ENCODE measurements at places on chromosomes 4 and X. TPM values are rescaled to one million over a fixed set of nuclear protein-coding genes. Genes with fewer than 3 reads are reported as not detected.

DNA sequence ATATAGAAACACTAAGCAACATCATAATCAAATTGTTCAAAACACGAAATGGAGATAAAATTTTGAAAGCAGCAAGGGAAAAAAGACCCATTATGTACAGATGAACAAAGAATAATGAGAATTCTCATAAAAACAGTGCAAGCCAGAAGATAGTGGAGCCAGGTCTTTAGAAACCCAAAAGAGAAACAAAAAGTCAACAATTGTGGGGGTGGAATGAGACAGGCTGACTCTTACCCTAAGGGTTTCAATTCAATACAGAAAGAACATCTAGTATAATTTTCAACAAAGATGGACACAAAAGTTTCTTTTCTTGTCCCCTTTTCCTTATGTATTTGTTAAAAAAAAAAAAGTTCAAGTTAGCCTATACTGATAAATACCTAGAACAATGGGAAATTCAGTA lies 34.0 kb upstream of the MAGEB2 start:
- no peak overlapping the region for H3K4me3 ChIP-seq
- DNase-seq = no peak
- no peaks in the 10 kb centered on the region for H3K4me1 ChIP-seq
- H3K27me3 ChIP-seq = no peaks in the 10 kb centered on the region
- H3K27ac ChIP-seq = no peak overlapping the region

Gene GPR34
- polyA plus RNA-seq = 7.6 TPM

- H3K27me3 ChIP-seq = no peaks in the 10 kb centered on the region
- H3K4me3 ChIP-seq = no peak overlapping the region
- no peaks in the 10 kb centered on the region for H3K36me3 ChIP-seq
- no peaks in the 10 kb centered on the region for H3K4me1 ChIP-seq
Observed at GRCh38 chrX:19646282-19646681, 131.0 kb upstream of the MAP3K15 start.

DNA sequence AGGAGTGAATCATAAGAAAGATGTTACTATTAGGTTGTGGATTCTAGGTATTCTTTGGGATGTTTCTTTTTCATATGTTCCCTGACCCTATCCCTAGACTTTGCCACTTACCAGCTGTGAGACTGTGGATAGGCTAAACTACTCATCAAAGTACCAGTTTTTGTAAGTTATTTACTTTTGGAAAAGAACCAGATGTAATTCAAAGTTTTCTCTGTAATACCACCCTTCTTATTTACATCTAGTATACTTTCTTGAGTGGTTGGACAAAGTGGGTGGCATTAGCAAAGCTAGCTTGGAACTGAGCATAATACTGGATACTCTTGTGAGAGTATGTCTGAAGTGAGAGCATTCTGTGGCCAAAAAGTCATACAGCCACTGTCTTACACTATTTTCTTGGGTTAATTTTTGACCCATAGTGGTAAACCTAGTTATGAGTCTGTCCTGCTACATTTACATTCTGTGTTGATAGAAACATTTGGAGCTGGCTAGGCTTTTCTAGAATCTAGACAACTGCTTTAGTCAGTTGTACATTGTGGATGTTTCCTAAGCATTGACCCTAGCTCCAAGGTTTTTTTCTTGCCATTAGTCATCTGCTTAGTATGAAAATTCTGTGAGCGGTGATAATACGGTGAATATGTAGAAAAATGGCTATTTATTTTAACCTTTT lies 41.7 kb downstream of the KDM6A start:
- DNase-seq = no peak
- H3K27me3 ChIP-seq = no peaks in the 10 kb centered on the region
- peak overlapping the region; percentile 15 for H3K27ac ChIP-seq
- no peak overlapping the region for H3K4me3 ChIP-seq

DNA sequence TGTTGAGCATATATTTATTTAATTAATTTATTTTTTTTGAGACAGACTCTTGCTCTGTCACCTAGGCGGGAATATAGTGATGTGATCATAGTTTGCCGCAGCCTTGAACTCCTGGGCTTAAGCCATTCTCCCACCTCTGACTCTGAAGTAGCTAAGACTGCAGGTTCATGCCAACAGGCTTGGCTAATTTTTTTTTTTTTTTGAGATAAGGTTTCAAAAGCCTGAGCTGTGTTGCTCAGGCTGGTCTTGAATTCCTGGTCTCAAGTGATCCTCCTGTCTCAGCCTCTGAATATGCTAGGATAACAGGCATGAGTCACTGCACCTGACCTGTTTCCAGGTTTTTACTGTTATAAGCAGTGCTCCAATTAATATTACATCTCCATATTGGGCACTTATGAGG lies 4.8 kb downstream of the ADD1 start:
- H3K27ac ChIP-seq = peak overlapping the region; percentile 46
- H3K27me3 ChIP-seq = no peaks in the 10 kb centered on the region
- peaks cover 4% of the 10 kb centered on the region for H3K36me3 ChIP-seq

DNA sequence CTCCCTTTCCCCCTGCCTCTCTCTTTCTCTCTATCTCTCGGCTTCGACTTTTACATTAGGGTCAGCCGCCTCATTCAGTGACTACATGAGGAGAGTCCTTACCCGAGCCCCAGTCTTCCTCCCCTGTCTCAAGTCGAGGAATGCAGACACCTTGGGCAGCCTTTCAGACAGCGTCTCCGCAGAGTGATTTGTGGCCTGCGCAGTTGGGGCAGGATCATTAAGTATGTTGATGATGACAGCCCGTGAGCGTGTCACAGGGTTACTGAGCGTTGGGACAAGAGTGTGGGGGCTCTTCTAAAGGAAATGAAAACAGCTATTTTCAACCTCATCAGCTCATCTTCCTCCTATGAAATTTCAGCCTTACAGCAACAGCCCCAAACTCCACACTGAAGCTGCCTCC lies 312.1 kb upstream of the GATB start:
- peaks cover 4% of the 10 kb centered on the region for H3K4me1 ChIP-seq
- no peaks in the 10 kb centered on the region for H3K36me3 ChIP-seq
- no peak for DNase-seq
- no peaks in the 10 kb centered on the region for H3K27me3 ChIP-seq
- no peak overlapping the region for H3K4me3 ChIP-seq
- H3K27ac ChIP-seq = no peak overlapping the region

Gene SORBS2
- polyA plus RNA-seq = 36.6 TPM

DNA sequence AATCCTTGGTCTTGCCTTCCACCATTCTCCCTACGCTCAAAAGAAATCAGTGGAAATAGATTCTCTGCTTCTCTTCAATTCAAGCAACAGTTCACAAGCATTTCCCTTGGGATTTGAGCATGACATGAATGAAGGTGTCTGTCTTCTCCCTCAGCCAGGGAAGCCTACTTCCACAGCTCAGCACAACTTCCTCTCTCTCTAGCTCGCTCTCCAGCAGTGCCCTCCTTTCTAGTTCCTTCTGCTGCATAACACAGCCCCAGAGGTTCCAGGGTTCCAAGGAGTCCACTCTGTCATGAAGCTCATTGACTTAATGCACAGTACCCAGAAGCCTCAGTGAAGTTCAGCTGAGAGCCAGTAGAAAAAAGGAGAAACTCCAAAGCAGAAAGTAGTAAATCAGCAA lies 81.3 kb downstream of the PLS3 start:
- H3K27ac ChIP-seq = peak overlapping the region; percentile 21
- peaks cover 8% of the 10 kb centered on the region for H3K27me3 ChIP-seq
- no peaks in the 10 kb centered on the region for H3K36me3 ChIP-seq

- no peaks in the 10 kb centered on the region for H3K4me1 ChIP-seq
- no peaks in the 10 kb centered on the region for H3K36me3 ChIP-seq
- DNase-seq = no peak
- no peaks in the 10 kb centered on the region for H3K27me3 ChIP-seq
- H3K4me3 ChIP-seq = no peak overlapping the region
- H3K27ac ChIP-seq = no peak overlapping the region
Observed at GRCh38 chr4:163816494-163816893, 322.0 kb downstream of the TMA16 start.

Gene NPFFR2
- polyA plus RNA-seq = not detected

DNA sequence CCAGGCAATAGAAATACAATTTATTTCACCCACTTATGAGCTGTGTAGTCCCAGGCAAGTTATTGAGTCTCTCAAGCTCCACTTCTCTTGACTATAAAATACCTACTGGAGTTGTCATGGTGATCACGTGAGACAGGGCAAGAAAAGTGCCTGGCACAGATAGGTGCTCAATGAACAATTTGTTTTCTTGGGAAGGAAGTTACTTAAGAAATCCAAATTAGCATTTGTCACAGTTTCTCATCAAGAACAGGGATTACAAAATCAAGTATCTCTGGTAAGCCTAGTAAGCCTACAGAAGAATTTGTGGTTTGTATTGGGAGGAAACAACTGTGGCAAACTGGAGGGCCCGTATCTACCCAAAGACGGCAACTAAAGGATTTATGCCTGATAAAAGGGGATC lies 37.5 kb upstream of the RASGEF1B start:
- H3K36me3 ChIP-seq = no peaks in the 10 kb centered on the region
- peaks cover 18% of the 10 kb centered on the region for H3K4me1 ChIP-seq
- H3K27ac ChIP-seq = peak overlapping the region; percentile 54
- DNase-seq = no peak
- no peak overlapping the region for H3K4me3 ChIP-seq
- H3K27me3 ChIP-seq = no peaks in the 10 kb centered on the region

GRCh38 chr4:18880871-18881270 lies 859.3 kb upstream of the LCORL start:
- DNase-seq = no peak
- H3K4me3 ChIP-seq = no peak overlapping the region
- no peaks in the 10 kb centered on the region for H3K4me1 ChIP-seq
- no peak overlapping the region for H3K27ac ChIP-seq
- no peaks in the 10 kb centered on the region for H3K36me3 ChIP-seq

Gene AKAP4
- not detected for polyA plus RNA-seq

Gene SPANXB1
- not detected for polyA plus RNA-seq

DNA sequence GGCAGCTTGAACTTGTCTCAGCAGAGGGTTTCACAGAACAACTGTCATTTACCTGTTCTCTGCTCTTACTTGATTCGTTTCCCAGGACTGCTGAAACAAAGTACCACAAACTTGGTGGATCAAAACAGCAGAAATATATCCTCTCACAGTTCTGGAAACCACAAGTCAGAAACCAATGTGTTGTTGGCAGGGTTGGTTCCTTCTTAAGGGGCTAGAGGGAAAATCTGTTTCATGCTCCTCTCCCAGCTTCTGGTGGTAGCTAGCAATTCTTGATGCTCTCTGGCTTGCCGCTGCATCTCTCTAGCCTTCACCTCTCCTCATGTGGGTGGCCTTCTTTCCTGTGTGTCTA lies 4.7 kb downstream of the TLR8 start:
- H3K27me3 ChIP-seq = no peaks in the 10 kb centered on the region
- no peak overlapping the region for H3K27ac ChIP-seq
- H3K4me1 ChIP-seq = no peaks in the 10 kb centered on the region
- DNase-seq = no peak
- H3K4me3 ChIP-seq = no peak overlapping the region

DNA sequence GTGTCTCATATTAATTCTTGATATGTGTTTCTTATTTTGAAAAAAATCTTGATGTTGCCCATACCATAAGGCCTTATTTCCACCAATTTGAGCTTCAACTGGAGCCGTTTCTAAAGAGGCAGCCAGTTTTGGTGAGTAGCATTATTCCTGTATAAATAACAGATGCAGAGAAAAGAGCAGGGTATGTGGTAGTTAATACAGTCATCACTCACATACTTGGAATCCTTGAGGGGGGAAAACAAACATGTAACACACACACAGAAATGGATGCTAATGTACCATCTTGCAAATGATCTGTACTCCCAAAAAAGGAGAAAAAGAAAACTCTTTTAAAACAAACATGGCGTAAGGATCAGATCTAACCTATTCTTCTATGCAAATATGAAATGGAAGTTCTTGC lies 389.7 kb downstream of the GPM6A start:
- no peaks in the 10 kb centered on the region for H3K27me3 ChIP-seq
- H3K27ac ChIP-seq = no peak overlapping the region
- no peak overlapping the region for H3K4me3 ChIP-seq

DNA sequence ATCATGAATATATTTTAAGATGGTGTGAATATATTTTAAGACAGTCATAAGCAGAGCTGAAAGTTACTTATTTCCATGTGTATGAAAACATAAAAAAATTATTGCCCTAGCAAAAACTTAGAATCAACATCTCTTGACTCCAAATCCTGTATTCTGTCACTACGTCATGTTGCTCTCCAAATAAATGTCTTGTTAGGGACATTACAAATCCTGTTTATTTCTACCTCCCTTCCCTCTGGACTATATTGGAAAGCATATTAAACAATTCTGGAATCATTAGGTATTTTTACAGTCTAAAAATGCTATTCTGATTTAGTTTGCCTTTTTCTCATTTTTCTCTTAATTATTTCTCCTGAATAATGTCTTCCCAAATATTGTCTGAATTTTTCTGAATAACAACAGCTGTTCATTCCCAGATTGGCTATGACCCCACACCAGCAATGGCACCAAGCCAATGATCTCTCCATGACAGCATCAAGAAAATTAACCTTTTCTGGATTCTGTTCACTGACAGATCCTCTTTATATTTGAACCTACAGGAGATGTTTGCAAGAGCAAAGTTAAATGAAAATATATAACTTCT lies 523.1 kb downstream of the IQCM start:
- no peak for DNase-seq
- H3K4me1 ChIP-seq = no peaks in the 10 kb centered on the region
- H3K4me3 ChIP-seq = no peak overlapping the region
- no peaks in the 10 kb centered on the region for H3K27me3 ChIP-seq

Gene PNCK
- 0.79 TPM for polyA plus RNA-seq

GRCh38 chrX:68049466-68049865 lies 383.8 kb downstream of the OPHN1 start:
- no peaks in the 10 kb centered on the region for H3K36me3 ChIP-seq
- H3K4me3 ChIP-seq = no peak overlapping the region
- no peak overlapping the region for H3K27ac ChIP-seq
- H3K27me3 ChIP-seq = no peaks in the 10 kb centered on the region
- no peak for DNase-seq

GRCh38 chrX:9690046-9690445 lies 75.6 kb downstream of the GPR143 start:
- no peak overlapping the region for H3K4me3 ChIP-seq
- H3K4me1 ChIP-seq = no peaks in the 10 kb centered on the region
- peaks cover 15% of the 10 kb centered on the region for H3K36me3 ChIP-seq

DNA sequence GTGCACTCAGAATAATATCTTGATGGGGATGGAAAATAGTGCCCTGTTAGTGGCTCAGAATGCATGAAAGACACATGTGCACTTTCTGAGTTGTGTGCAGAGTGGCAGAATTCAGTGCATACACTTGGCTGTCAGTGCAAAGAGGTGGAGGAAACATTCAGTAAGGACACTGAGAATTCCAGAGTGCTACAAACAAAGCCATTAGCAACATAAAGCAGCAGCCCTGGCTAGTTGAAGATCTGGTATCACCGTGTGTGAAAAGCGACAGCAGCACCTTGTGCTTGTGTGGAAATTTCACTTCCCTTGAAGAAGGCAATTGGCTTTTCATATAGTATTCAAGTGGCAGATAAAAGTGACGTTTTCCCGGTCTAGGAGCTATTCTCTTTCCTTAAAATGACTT lies 810.4 kb downstream of the TRIML1 start:
- no peaks in the 10 kb centered on the region for H3K27me3 ChIP-seq
- H3K27ac ChIP-seq = no peak overlapping the region
- no peaks in the 10 kb centered on the region for H3K36me3 ChIP-seq
- DNase-seq = no peak

GRCh38 chr4:106816496-106816895 lies 219.6 kb downstream of the DKK2 start:
- no peak overlapping the region for H3K4me3 ChIP-seq
- no peak for DNase-seq
- H3K27me3 ChIP-seq = peaks cover 14% of the 10 kb centered on the region
- no peaks in the 10 kb centered on the region for H3K36me3 ChIP-seq

All from left lung (tissue), 14 donors.